Activated CD4-positive, alpha-beta T cell treated with anti-CD3 and anti-CD28 coated beads, Interleukin-2, amount 50 U/mL, for 4 hours (primary cell): ENCODE measurements at places on chromosomes 16 and 17.

- no peak for DNase-seq
These were observed 813.1 kb downstream of the CDH11 start for GRCh38 chr16:64308721-64309120.

DNA sequence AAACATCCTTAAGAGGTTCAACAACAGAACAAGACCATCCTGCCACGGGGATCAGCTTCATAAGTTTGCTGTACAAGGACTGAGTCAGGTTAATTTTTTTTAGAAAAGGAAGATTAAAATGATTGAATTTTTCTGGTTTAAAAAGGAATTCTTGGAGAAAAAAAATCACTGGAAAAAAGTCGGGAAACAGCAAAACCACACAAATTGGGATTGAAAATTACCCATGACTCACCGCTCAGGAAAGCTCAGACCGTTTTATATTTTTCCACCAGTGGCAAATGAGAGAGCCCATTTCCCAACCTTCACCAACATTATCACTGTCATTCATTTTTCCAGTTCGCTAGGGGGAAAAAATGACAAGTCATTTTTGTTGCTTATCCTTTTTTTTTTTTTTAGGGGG lies 46.6 kb downstream of the MRM3 start:
- DNase-seq = no peak

- no peak for DNase-seq
These were observed 23.1 kb downstream of the PRDM7 start for GRCh38 chr16:90053902-90054500.

DNA sequence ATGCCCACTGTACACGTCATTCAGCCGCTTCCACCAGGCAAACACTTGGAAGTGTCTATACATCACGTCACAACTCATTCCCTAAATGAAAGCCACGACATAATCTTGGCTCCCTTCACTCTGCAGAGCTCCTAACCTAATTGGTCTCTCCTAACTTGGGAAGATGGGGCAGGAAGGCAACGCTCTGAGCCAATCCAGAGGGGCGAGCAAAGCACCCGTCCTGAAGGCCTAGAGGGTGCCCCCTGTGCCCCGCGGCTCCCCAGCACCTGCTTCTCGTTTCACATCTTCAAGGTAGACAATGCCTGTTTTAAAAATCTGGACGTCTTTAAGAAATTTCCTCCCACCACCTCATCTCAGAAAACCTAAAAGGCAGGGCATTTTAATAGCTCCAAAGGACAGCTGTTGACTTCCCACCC lies 1.0 kb downstream of the CSNK2A2 start:
- no peak for DNase-seq

DNA sequence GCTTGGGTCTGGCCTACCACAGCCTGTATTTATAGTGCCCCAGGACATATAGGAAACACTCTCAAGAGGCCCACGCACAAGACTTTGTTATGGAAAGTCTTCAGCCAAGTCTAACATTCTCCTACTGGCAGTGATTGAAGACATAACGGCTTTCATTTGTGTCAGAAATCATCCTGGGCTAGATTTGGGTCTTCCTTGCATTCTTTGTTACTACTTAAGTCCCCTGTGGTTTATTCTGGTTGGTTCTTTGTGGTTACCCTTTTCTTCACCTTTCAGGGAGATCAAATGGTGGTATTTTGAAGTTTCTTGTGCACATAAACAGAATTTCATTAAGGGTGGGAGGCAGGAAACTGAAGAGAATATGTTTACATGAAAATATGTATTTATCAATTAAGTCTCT lies 37.7 kb downstream of the REXO5 start:
- no peak for DNase-seq

GRCh38 chr16:11251525-11252481 lies 4.2 kb downstream of the SOCS1 start:
- peak; percentile 80 for DNase-seq
